ENCODE measurements at places on chromosomes 1 and 21. TPM values are rescaled to one million over a fixed set of nuclear protein-coding genes. Genes with fewer than 3 reads are reported as not detected.

DNA sequence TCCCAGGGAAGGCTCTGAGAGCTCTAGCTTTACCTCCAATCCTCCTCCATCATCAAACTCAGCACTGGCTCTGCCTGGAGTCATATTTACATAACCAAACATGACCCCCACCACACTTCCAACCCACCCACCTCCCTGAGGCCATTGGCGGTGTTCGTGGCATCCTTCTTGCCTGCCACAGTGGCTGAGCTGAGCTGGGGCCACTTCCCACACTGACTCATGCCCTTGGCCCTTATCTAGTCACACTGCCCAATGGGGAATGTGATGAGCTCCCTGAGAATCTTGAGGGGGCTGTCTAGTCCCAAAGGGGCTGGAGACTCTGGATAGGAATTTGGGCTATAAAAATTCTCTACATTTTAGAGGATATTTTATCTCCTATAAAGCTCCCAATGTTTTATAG, 230.9 kb upstream of the IRF2BP2 start:
- DNase-seq = no peak

DNA sequence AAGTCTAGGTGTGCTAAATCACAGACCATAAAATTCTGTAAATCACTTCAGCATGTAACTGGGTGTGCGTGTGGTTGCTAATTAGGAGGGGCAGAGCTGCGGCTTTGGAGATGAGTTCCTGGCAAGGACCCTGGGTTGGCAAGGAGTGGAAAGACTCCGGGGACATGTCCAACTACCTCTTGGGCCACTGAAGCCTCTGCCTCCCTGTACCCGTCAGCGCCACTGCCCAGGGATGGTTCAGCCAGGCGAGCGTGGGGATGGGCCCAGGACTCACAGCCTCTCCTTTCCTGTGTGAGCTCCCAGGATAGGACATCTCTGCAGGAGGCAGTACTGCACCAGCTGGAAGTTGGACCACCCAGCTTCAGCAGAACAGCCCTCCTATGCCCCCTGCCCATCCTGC, 386.4 kb upstream of the VAMP3 start:
- no peak for DNase-seq

ADORA1 gene
- total RNA-seq = 11.0 TPM

SLC1A7 gene
- total RNA-seq = not detected

Data from frontal cortex (tissue), 4 donors.